CD14-positive monocyte (primary cell): ENCODE measurements at places on chromosomes 6 and 20.

GRCh38 chr6:43687437-43688347, at the start of gene MRPS18A:
TSS of gene MRPS18A (minus strand) at chr6:43687791. CDS start at chr6:43687779, 12 bp downstream.
- DNase-seq, result peak; percentile 85

DNA sequence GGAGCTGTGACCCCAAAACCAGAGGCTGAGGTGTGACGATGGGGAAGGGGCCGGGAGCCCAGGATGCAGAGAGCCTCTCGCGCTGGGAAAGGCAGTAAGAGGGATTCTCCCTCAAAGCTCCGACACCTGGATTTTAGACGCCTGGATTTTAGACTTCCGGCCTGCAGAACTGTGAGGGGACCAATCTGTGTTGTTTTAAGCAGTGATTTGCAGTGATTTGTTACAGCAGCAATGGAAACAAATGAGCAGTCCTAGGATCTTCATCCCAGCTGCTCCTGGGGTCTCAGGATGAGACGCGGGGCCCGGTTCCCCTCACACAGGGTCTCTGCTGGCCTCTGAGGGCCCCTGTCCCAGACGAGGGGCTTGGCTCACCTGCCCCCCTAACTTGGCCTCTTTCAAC, 365.5 kb downstream of the THBS2 start:
- no peak for DNase-seq

DNA sequence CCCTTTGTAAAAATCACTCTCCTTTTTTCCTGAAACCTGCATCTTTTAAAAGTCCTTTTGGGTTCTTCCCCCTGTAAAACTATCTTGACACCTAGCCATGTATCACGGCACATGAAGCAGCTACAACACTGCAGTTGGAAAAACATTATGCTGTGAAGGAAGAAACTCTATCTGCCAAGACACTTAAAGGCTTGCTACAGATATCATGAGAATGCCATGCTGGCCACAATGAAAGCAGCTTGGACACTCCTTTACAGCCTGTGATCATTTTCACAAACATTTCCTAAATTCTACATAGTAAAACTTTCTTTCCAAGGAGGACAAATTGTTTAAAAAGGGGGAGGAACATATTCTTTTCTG, 31.8 kb downstream of the CNKSR3 start:
- no peak for DNase-seq

- no peak for DNase-seq
Observed at GRCh38 chr6:146944077-146944476, 260.1 kb upstream of the STXBP5 start.

DNA sequence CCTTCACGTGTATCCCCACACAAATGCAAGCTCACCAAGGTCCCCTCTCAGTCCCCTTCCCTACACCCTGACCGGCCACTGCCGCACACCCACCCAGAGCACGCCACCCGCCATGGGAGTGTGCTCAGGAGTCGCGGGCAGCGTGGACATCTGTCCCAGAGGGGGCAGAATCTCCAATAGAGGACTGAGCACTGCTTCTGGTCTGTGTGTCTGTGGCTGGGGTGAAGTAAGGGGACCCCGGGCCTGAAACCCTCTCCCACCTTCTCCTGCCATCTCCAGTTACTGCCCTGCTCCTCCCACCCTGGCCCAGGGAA, 8.3 kb downstream of the MYL9 start:
- no peak for DNase-seq

- no peak for DNase-seq
Observed at GRCh38 chr6:42280966-42281533, 63.4 kb upstream of the MRPS10 start.

DNA sequence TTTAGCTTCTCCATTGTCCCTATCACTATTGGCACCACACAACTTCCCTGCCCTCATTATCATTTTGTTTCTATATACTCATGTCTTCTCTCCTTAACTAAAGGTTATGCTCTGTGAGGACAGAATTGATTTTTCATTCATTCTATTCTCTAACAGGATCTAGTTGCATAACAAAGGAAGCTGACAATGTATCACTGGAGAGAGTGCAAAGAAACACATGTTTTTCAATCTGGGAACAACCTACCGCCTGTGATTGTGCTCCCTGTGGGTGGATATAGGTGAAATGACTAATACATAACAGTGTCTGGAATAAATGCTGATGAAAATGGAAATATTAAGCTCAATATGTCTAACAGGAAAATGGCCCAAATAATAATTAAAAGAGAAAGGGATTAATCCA, 56.6 kb downstream of the COL12A1 start:
- DNase-seq, result no peak

- no peak for DNase-seq
Observed at GRCh38 chr6:16243055-16243454, 4.7 kb downstream of the GMPR start.

GRCh38 chr20:44447827-44448419, 27.8 kb upstream of the TTPAL start:
- no peak for DNase-seq

GRCh38 chr20:50695135-50695872, 4.0 kb upstream of the RIPOR3 start:
- no peak for DNase-seq

DNA sequence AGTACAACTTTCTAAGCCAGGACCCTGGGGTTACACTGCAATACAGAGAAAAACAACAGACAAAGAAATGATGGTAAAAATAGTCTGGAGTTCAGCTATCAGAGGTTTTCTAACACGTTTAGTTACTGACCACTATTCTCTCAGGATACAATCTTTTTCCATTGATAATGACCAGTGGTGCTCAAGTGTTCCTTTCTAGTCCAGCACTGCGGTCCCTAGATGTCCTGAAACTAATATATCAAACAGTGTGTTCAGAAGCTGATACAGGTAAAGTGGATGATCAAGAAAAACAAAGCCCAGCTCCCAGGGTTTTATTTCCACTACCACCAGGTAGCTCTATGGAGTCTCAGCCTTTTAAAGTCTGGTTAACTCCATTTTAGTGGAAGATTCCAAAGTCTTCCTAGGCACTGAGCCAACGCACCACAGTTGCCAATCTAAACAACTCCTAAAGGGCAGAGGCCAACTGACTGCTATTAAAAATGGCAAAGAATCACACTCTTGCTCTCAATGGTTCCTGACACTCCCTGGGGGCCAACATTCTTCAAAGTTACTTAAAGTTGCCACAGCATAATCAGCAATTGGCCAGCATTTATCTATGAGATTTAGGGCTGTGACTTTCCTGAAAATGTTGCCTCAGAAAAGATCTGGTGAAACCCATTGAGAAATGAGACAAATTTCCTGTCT, 38.2 kb downstream of the DZANK1 start:
- no peak for DNase-seq

DNA sequence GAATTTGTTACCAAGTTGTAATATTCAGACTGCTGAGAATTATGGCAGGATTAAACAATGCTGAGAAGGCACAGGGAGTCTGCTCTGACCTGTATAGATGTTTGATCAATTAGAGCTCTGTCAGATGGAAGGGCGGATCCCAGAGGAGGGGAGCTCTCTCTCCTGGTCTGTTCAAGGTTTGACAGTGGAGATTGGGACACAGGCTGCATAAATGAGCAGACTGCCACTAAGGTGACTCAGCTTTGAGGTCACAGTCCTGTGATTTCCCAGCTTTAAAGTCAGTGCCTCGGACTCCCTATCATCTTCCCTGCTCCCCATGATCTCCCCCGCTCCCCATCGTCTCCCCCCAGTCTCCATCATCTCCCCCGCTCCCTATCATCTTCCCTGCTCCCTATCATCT, 59.2 kb upstream of the SLC22A23 start:
- DNase-seq, result no peak

GRCh38 chr20:59775687-59776055, 157.8 kb downstream of the SYCP2 start:
- no peak for DNase-seq

GRCh38 chr6:1621070-1621701, 11.5 kb downstream of the FOXC1 start:
- no peak for DNase-seq

DNA sequence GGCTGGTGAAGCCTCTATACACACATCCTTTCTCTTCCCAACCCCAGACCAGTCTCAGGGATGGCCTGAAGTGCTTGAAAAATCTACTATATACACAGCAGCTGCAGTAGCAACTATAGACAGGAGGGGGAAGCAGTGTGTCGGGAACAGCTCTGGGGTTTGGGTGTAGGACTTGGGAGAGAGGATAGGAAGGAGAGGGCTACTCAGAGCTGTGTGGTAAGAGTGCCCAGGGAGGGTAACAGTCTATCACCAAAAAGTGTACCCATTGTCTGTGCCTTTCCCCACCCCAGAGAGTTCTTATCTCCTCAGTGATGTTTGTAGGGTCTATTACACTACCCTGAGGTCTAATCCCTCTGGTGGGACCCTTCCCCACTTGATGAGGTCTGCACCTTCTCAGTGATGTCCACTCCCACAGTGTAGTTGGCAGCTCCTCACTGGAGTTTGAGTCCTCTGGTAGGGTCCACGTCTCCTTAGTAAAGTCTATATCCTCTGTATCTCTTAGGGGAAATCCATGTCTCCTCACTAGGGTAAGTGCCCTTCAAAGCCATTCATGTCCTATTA, 1.5 kb upstream of the GGT7 start:
- DNase-seq, result peak; percentile 84

- DNase-seq, result no peak
Observed at GRCh38 chr20:58330249-58330648, 20.7 kb downstream of the RAB22A start.

GRCh38 chr20:50194422-50194830, 3.8 kb downstream of the CEBPB start:
- DNase-seq, result no peak

DNA sequence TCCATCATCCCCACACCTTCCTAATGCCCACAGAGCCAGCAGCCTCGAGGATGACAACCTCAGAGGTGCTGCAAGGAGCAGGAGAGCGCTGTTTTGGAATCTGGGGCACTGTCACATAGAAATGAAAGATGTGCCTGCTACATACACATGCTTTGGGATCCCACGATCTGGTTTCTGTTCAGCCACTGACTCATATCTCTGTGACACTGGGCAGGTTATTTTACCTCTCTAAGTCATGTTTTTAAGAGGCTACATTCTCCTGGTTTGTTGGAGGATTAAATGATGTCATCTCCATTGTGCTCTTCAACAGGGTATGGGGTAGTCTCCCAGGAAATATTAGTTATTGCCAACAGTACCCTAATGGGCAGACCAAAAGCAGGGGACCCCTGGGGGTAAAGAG, 32.6 kb upstream of the TAB2 start:
- no peak for DNase-seq

DNA sequence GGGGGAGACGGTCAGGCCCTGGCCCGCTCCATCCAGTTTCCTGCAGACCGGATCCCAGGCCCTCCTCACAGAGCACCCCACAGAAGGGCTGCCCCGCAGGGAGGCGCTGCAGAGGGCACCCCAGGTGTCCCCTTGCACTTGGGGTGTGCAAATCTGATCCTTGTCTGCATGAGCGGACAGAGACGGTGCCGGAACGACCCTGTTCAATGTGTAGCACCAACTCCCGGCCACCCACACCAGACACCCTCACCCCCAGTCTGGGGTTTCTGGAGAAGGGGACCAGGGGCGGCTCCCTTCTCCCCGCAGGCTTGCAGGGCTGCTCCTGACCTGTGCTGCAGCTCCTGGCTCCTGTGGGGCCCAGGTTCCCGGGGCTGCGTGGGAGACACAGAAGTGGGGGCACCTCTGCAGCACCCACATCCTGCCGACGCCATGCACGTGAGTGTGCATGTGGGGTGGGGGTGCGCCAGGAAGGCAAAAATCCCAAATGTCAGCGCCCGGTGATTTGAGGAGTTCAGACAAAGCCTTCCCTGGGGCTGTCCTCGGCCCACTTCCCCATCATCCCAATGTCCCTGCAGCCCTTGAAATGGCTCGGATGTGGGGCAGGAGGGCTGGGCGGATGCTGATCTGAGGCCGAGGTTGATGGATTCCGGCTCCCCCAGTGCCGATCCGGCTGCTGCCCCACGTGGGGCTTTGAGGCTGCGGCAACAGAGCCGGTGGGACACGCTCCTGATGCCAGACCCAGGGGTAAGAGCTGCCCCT, 85.3 kb upstream of the BHLHE23 start:
- no peak for DNase-seq

DNA sequence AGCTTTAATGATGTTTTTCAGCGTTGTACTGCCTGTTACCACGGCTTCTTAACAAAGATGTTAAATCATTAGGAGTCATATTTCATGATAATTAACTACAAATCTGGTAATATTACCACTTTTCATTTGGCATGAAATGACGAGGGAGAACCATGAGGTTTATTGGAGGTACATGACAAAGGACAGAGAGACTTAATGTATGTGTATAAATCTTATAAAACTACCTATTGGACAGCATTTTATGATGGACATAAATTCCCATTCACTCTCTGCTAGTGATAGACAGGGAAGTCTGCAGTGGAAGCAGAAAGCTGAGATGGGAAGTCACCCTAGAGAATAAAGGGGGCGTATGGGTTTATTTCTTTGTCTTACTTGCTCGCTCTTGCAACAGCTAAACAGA, 949.9 kb upstream of the FLRT3 start:
- no peak for DNase-seq

DNA sequence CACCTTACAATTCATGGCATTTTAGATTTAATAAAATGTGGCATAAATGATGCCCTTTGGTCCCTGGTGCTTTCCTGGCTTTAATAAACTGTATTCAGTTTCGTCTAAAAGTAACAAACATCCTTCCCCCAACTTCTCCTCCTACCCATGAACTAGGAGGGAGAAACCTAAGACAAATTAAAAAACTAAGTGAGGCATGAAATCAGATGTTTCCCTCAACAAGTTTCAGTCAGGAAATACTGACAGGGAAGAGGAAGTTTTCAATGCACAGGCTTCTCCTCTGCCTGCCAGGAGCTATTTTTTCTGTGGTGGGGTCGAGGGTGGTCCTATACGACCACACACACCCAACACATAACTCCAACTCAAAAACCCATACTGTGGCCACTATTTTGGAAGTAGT, 10.0 kb downstream of the HBS1L start:
- peak; percentile 12 for DNase-seq

DNA sequence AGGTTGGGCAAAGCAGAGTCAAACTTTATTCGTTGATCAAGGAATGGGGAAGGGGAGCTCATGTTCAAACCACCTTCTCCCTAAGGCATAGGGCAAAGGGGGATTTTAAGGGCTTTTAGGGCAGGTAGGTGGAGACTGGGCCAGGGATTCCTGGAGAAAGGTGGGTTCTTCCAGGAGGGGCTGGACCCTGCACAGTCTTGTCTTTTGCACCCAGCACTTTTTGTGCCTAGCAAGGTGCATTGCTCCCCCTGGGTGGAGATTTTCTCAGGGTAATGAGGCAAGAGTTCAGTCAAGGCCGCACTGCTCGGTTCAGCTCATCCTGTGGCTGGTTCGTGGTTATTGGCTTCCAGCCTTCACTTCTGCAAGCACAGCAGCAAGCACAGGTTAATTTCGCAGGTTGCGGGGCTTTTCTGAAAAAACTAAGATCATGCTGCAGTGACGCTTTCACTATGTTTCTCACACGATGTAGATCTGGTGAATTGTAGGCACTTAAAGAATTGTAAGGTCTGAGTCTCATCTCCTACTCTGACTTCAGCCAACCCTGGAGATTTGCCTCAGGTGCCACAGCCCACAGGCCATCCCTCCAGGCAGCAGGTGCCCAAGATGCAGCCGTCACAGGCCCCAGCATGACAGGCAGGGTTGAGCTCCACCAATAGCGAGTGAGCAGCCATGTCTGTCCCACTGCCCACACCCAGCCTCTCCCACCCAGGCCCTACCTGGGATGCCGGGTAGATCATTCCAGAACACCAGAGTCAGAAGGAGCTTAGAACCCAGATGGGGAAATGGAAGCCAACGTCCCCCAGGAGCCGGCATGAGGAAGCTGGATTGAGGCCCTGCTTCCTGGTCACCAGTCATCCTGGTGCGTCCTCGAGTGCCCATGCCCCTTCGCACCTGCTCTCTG, 37.1 kb downstream of the SUN5 start:
- DNase-seq, result peak; percentile 1

GRCh38 chr20:46939031-46939965, 44.7 kb downstream of the EYA2 start:
- DNase-seq, result no peak
